Stimulated activated CD4-positive, alpha-beta T cell treated with anti-CD3 and anti-CD28 coated beads, Interleukin-1b, Interleukin-23, amount 100 ng/mL, for 48 hours (primary cell): ENCODE measurements at places on chromosomes 12 and 14.

- peak; percentile 75 for DNase-seq
These were observed 13.7 kb downstream of the FOXJ2 start for GRCh38 chr12:8045952-8046944.

DNA sequence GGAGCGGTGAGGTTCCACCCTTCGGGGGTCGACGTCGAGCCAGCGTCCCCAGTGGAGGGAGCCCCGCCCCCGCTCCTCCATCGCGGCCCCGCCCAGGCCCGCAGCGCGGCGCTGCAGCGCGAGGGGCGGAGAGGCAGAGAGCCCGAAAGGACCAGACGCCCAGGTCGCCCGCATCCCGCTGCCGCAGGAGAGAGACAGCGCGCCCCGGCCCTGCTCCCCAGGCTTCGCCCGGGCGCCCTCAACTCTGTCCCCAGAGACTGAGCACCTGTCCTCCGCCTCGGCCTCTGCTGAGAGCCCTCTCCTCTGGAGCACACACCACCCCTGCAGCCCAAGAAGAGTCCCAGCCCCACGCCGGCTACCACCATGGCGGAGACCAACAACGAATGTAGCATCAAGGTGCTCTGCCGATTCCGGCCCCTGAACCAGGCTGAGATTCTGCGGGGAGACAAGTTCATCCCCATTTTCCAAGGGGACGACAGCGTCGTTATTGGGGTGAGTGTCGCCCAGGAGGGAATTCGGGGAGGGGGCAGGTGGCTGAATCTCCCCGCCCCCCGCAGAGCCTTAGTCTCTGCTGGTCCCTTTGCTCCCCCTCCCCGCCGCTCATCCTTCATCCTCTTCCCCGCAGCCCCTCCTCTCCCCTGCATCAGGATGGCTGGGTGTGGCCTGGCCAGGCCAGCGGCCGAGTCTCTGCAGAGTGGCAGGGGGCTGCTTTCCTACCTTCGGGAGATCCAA lies at the start of gene KIF5A:
TSS of gene KIF5A (plus strand) at position 136 of the 732 bp plus-strand sequence. CDS start at position 364, 228 bp downstream.
- DNase-seq: peak; percentile 50

DNA sequence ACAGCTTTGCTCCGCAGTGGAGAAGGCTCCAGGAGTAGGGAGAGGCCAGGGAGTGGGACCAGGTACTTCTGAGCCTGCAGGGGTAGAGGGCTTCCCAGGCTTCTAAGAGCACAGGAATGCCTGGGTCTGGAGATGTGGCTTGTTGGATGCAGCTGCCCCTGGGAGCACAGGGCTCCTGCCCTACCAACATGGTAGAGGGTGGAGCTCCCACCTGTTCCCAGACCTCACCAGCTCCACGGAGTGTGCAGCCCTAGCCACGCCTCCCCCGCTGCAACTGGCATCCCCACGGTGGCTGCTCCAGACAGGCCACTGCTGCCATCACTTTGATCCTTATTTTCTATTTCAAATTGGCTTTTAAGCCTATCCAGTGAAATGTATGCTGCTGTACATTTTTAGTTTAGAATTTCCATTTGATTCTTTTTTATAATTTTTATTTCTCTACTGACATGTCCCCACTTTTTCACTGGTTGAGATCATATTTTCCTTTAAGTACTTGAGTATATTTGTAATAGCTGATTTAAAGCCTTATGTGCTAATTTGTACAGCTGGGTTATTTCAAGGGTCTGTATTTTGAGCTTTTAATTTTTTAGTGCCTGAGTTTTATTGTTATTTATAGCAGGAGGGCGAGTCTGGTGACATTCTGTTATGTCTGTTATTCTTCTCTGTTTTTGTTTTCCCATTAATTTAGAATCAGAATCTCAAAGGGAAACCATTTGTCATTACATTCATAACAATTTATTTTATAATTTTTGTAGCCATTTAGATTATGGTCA lies 78.0 kb downstream of the DERA start:
- no peak for DNase-seq

- DNase-seq: no peak
These were observed 14.8 kb upstream of the SLC4A8 start for GRCh38 chr12:51409846-51410245.

DNA sequence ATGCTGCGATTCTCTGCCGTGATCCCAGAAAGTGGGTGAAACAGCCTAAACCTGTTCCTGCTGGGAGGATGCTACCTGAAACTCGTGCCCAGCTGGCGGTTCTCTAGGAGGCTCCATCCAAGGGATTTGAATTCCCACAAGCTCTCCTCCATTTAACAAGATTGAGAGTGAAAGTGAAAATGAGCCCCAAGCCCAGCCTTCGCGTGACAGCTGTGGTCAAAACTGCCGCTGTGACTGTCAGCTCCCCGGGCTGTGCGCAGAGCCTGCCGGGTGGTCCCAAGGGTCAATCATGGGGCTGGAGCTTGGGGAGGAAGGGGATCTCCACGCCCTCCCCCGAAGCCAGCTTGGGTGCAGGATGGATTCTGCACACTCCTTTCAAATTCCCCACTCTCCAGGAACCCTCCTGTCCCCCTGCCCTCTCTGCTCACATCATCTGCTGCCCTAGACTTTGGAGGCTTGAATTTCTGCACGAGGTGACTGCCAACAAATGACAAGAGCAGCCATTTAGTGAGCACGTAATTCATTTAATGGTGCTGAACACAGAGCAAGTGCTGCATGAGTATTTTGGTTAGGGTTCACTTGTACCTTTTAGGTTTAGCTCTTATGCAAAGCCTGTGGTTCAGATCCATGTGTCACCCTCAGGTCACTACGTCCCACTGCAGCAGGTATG lies 5.3 kb downstream of the ASB2 start:
- peak; percentile 74 for DNase-seq

GRCh38 chr12:53498235-53498630 lies 1.0 kb downstream of the MAP3K12 start:
- no peak for DNase-seq

DNA sequence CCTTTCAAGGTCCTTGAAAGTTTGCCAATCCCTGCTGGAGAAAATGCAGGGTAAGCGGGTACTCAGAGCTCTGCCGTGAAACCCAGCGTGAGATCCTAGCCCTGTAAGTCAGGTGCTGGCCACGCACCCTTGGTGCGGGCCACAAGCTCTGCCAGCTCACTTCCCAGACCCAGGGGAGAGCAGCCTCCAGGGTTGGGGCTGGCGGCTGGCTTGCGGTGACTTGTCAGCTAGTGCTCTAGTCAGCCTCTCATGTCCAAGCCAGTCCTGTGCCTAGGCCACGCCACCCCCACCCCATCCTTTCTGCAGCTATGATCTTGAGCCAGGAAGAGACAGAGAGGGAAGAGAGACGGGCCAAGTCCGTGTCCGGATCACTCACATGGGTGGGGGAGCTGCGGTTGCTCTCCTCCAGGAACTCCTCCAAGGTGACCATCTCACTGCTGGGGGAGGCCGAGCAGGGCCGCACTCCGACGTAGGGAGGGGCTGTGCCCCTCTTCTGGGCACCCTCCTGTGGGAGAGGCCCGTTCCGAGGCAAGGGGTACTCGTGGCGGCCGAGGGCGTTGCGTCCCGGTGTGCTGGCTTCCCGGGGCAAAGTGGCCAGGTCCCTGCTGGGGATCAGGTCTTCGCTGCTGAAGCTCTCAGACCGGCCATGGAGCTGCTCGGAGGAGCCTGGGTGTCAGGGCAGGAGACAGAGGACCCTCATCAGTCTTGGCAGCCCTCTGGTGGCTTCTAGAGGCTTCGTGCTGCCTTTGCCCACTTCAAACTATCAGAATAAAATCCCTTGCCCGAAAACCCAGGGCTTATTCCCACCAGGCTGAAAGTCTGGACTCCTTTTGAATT lies 33.3 kb upstream of the GPR68 start:
- no peak for DNase-seq

GRCh38 chr12:54569995-54570528 lies 18.4 kb downstream of the PPP1R1A start:
- DNase-seq: no peak

GRCh38 chr14:103685276-103686211 lies 29.7 kb downstream of the XRCC3 start:
- no peak for DNase-seq

DNA sequence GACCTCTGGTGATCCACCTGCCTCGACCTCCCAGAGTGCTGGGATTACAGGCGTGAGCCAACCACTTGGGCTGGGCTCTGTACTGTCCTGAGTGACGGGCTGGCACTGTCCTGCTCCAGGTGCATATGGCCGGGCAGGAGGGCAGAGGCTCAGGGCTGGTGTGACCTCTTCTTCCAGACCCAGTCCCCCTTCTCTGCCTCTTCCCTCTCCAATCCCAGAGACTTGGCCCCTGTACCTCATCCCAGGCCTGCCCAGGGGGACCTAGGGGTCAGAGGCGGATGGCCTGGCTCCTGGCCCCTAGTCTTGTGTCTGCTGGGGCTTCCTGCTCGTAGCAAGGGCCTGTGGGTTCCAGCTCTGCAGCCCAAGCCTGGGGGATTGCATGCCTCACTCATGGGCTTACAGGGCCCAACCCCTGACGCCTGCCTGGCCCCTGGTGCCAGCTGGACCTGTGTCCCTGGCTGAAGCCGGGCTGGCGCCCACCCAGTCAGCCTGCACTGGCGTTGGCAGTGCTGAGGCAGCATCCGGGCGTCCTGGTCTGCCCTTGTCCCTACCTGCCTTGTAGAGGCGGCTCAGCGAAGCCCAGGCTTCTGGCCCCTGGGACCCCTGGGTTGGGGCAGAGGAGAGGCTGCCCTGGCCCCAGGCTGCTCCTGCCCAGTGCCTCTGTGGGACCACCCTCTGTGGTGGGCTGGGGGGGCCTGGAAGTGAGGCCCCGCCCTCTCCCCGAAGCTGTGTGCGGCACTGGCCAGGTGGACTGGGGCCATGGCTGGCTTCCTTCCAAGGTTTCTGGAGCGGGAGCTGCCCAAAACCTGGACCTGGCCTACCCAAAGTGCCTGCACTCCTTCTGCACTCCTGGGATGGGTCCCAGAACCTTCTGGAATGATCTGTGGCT lies 4.3 kb downstream of the TEDC1 start:
- no peak for DNase-seq

DNA sequence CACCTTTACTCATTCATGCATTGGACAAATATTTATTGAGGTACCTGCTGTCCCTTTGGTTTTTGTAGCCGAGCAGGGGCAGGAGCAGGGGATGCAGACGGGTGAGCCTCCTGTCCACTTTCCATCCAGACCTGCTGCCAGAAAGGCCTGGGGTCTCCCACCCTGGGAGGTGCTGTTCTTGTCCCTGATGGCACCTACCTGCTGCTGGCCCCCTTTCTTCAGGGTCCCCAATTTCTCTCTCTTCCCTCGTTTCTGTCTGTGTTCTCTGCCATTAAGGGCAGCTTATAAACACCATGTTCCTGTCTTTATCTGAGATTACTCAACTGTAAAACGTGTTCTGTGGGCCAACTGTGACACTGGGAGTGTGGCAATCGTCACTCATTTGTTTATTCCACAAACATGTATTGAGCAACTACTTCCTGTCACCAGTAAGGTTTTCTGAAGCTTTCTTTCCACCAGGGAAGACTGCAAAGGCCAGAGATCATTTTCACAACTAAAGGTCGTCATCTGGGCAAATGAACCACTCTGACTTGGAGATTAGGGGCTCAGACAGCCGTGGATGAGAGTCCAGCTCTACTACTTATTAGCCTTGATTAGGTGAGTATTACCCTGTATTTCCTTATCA lies at the start of gene HAL:
TSS of gene HAL (minus strand) at position 311 of the 625 bp plus-strand sequence. CDS start 434 bp downstream, outside the sequence.
- DNase-seq: no peak

DNA sequence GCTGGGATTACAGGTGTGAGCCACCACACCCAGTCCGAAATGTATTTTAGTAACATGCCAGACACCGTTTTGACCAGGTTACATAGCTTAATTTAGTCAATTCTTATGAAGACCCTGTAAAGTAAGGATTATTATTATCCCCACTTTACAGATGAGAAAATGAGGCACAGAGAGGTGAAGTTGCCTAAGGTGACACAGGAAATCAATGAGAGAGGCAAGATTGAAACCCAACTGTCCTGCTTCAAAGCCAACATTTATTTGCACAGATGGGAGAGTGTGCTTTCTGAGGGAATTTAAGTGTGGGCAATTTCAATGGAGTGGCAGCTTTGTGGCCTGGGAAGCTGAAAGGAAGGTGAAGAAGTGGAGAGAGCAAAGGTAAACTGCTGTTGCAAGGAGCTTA lies 19.1 kb upstream of the EPS8 start:
- no peak for DNase-seq

DNA sequence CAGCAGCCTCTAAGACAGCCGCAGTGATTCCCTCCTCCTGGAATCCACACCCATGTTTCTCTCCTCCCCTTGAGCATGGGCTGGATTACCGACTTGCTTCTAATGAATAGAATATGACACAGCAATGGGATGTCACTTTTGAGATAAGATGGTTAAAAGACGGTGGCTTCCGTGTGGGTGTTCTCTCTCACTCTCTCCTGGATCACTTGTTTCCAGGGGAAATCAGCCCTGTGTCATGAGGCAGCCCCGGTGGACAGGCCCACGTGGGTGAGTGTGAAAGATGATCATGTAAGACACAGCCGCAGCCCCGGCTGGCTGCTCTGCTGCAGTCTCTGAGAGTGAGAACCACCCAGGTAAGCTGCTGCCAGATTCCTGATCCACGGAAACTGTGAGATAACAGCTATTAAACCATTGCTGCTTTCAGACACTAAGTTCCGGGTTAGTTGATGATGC lies 10.7 kb downstream of the MOAP1 start:
- DNase-seq: no peak

GRCh38 chr12:107099917-107100316 lies 6.6 kb upstream of the CRY1 start:
- no peak for DNase-seq

GRCh38 chr12:116210131-116210530 lies 67.4 kb downstream of the MED13L start:
- DNase-seq: no peak

DNA sequence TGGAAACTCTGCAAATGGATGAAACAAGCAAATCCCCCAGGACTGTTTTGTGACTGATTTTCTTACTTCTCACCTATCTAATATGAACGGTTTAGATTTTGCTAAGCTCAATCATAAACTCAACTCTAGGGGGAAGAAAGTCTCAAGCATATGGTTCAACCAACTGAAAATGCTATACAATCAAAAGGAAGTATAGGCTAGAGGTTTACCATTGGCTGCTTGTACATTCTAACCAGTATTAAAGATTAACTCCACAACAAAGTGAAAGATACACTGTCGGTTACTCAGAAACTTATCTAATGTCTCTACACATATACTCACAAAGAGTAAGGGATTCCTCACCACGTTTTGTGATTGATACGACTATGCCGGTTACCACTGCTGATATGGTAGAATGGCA lies 281.8 kb upstream of the SOX5 start:
- DNase-seq: no peak

DNA sequence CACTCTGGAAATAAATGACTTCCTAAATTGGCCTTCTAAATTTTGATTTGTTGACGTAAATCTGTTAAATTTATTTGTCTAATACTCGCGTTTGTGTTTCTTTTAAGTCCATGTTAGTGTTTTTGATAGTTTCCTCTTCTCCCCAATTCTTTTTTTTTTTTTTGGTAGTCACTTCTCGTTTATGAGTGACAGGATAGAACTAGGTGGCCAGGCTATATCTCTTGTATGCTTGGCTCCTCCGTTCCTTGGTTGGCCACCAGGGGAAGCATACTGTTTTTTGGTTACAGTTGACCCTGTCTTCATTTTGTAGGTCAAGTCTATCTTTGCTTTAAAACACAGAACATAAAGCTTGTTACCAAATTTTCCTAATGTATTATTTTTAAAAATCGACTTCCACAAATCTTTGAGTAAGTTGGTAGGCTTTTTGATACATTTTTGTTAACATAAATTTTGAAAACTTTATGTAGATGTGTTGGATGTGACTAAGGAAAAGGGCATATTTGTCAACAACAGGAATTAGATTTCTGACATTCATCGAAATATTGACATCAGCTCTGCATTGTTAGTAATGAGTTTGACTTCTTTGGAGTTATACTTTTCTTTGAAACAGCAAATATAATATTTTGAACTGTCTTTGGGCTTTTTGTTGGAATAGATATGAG lies 2.2 kb downstream of the RCOR1 start:
- peak; percentile 68 for DNase-seq

GRCh38 chr12:19971361-19972280 lies 396.7 kb upstream of the PDE3A start:
- DNase-seq: no peak
